ENCODE measurements at places on chromosomes 6 and 20.

DNA sequence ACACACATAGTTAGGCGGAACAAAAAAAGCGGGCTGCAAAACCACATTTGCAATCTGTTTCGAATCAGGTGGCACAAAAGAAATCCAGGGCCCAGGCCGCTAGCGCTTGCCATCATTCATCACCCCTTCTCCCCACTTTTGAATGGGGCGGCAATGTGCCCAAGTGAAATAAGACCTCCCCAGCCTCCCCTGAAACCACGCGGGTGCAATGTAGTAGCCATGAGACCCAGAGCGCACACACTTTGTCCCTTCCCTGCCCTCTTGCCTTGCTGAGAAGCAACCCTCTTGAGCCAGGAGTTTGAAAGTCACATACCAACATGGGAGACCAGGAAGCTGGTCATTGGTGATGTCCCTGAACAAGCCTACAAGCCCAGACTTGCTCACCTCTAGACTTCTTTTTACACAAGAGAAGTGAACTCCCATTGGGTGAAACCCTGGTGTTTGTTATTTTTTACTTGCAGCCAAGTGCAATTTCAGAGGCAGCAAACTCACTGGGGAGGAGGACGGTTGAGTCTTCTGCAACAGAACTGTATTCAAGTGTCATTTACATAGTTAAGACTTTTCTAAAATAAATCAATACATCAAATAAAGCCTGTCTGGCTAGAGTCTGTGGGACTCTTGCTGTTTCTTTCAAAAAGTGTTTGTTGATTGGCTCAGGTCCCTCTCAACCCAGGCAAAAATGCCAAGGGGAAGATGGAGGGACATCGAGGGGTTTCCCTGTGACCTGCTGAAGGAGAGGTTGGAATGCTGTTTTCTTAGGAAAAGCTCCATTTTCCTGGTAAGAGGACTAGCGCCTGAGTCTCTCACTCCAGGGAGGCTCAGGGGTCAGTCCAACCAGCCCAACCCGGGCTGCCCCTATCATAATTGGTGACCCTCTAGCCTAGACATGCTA is 138.1 kb upstream of the PTPN1 start:
- no peak for DNase-seq

- peak; percentile 81 for DNase-seq
Observed at GRCh38 chr20:44384423-44385027, 29.0 kb downstream of the HNF4A start.

GRCh38 chr20:32970115-32970972 is 33.9 kb downstream of the SUN5 start:
- DNase-seq: no peak

GRCh38 chr6:103344554-103345163 is 1515.1 kb downstream of the HACE1 start:
- DNase-seq: no peak

DNA sequence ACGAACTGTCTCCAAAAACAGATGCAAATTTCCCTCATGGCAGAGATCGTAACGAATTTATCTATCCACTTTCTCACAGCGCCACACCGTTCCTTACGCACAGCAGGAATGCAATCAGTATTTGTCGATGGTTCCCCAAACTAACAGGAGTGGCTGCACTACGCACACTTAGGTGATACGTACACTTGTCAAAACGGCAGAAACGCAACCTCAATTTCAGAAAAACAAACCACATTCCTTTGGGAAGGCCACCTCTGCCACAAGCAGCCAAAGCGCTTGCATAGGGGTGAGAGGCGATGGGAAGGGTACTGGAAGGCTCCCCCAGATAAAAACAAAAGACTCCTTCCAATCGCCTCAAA is 638 bp downstream of the MDN1 start:
- DNase-seq: no peak

GRCh38 chr6:109051301-109052017 is 43.2 kb downstream of the SESN1 start:
- DNase-seq: no peak

GRCh38 chr20:31699801-31700728 is 22.6 kb downstream of the BCL2L1 start:
- DNase-seq: no peak

GRCh38 chr6:107656401-107656800 is 166.5 kb downstream of the SOBP start:
- DNase-seq: no peak

DNA sequence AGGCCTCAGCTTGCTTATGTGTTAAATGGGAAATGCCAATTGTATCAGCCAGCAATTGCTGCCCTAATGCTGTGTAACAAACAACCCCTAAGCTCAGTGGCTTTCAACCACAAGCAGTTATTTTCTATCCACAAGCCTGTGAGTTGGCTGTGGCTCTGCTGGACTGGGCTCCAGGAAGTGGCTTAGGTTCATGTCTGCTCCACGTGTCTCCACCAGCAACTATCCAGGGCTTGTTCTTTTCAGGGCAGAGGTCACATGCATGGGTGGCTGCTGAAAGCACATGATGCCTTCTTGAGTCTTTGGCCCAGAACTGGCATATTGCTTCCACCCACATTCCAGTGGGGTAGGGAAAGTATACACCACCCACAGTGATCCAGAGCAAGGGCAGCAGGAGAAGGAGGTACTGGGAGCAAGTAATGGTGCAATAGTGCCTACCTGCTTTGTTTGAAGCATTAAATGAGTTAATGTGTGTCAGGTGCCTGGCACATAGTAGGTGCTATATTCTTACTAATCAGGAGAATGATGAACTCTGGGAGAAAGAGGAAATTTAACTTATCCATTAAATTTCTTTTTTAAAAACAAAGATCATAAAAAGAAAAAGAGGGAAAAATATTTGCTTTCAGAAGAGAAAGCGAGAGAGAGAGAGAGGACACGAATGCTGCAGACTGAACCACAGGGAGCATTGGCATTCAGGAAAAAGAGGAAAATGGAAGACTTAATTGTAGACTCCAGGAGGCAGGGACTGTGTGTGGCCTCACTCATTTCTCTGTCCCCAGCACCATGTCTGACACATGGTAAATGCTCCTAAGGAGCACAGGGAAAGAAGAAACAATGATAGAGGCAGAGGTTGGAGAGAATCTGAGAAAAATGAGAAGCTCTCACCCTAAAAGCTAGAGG is 25.2 kb upstream of the RNF24 start:
- DNase-seq: no peak

- peak; percentile 96 for DNase-seq
Observed at GRCh38 chr6:31862344-31863235, at the start of gene NEU1. Gene NEU1, minus strand, starts transcription at chr6:31862821. Its CDS starts 45 bp downstream, at chr6:31862776.

GRCh38 chr6:162178666-162179065 is 548.9 kb downstream of the PRKN start:
- no peak for DNase-seq

GRCh38 chr6:144189351-144189750 is 39.0 kb downstream of the STX11 start:
- DNase-seq: no peak

DNA sequence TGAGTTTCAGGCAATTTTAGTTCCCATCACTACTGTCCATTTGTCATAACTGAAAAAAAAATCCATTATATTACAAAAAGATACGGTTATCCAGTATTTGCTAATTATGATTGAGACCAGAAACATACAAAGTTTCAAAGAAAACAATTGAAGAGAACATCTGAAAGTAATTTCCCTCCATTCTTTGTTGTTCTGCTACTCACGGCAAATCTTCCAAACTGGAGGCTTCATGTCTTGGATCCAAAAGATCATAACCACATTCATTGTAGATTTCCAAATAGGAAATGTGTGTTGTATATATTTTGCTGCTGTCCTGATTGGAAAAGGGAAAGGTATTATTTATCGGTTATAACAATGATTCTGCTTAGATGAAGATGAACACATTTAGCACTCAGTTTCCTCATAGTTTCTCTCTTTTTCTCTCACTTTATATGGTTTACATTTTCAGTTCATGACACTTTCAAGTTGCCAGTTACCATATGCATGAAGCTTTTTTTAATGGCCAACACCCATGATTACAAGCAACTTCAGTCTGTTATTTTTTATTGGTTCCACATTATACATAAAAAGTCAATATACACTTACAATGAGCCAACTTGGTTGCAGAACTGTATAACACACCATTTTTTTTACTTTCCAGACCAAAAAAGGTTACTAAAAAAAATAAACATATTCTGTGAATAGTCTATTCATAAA is 90.4 kb downstream of the KIF6 start:
- DNase-seq: no peak

GRCh38 chr20:61353261-61354000 is 101.4 kb downstream of the CDH4 start:
- no peak for DNase-seq

DNA sequence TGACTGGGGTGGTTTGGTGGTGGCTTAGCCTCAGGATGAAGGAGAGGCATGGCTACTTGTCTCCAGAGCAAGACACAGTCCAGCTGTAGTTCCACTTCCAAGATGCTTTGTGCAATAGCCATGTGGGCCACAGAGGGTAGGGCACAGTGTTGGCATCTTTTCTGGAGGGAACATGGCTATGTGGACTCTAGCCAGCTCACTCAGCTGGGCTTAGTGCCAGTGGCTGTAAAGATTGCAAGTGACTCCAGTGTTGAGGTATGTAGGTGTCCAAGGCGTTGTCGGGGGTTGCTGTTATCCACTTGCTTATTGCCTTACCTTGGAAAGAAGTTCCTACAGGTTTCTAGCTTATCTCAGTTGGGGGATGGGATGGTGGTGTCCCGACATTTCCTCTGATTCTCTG is 233.4 kb downstream of the CD109 start:
- no peak for DNase-seq

- DNase-seq: no peak
Observed at GRCh38 chr20:16942756-16943155, 194.6 kb downstream of the OTOR start.

- DNase-seq: no peak
Observed at GRCh38 chr6:40439026-40439800, 148.0 kb downstream of the LRFN2 start.

DNA sequence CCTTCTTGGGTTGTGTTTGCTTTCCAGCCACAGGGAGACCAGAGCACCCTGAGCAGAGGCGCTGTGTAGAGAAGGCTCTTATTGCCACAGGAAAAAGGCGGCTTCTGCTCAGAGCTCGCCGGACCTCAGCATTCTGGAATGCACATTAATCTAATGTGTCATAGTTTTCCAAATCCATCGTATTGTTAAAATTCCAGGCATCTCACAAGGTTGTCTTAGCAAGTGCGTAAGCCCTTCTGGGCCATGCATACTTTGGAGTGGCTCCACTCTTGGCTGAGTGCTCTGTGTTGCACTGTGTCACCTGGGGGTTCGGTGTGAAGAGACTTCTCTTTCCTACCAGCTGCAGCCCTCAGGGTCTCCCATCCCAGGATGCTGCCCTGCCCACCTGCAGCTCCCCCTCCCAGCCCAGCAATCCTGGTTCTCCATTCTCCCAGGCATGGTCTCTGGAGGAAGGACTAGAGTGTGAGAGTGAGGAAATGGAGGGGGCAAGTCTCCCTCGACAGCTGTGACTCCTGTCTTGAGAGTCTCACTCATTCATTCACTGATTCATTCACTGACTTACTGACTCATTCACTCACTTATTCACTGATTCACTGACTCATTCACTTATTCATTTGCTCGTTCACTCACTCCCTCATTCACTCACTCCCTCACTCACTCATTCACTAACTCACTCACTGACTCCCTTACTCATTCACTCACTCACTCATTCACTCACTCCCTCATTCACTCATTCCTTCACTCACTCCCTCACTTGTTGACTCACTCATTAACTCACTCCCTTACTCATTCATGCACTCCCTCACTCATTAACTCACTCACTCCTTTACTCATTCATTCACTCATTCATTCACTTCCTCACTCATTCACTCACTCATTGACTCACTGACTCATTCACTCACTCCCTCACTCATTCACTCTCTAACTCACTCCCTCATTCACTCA is 83.7 kb upstream of the MPC1 start:
- DNase-seq: no peak

DNA sequence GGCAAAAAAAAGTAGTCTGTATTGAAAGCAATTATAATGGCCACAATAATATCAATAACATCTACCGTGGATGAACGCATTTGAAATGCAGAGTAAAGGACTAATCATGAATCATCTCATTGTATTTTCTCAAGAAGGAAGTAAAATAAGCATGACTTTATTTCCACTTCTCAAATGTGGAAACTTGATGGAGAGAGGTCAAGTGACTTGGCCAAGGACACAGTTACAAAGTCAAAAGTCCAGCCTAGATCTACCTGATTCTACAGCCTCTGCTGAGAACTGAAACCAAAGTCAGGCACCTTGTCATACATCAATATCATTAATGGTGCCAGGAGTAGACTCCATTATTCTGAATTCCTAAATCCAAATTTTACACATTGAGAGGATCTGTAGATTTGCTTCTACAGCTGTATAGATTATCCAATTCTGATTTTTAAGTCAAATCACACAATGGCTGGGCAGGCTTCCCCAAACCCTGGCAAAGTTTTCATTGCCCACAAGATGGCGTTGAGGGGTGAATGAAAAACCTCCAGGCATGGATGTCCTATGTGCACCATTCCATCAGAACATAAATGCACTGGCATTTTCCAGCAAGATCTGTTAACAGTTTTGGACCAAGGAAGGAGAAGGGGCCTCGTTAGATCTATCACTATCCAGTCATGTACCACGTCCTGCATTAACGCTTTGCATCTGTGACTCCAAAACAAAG is 423.1 kb downstream of the MAFB start:
- DNase-seq: no peak

DNA sequence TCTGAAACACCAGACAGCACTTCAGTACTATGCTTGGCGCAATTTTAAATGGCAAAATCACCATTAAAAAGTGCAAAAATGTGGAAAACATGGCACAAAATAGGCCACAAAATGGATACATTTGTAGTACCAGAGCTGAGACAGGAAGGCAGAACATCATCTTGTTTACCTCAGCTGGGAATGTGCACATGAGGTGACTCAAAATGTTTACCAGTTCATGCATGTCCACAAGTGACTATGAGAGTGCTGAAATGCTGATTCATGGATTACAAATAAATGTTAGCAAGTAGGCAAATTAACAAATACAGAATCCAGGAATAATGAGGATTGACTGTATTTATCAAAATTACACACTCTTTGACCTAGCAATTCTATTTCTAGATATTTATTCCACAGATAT is 201.6 kb downstream of the ISM1 start:
- no peak for DNase-seq

GRCh38 chr20:16434062-16434664 is 139.1 kb downstream of the KIF16B start:
- DNase-seq: peak; percentile 36

DNA sequence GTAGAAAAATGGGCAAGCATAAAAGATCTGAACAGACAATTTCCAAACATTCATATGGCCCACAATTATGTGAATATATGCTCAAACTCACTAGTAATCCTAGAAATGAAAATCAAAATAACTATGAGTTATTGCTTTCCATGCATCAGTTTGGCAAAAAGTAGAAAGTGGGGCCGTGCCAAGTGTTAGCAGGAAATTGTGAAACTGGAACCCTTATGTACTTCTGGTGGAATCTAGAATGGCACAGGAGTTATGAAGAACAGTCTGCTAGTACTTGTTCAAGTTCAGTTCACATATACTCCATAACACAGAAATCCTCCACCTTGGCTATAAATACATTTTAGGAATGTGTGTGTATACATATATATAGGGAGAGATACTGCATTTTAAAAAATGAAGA is 89.8 kb downstream of the EYA2 start:
- DNase-seq: no peak
